ENCODE measurements at places on chromosomes 11 and 22. TPM values are rescaled to one million over a fixed set of nuclear protein-coding genes. Genes with fewer than 3 reads are reported as not detected.

GRCh38 chr22:43974028-43974545 is 18.8 kb downstream of the SAMM50 start:
- H3K4me1 ChIP-seq: no peaks in the 10 kb centered on the region
- no peaks in the 10 kb centered on the region for H3K27me3 ChIP-seq
- peaks cover 46% of the 10 kb centered on the region for H3K36me3 ChIP-seq
- no peak overlapping the region for H3K4me3 ChIP-seq
- no peak for DNase-seq

DNA sequence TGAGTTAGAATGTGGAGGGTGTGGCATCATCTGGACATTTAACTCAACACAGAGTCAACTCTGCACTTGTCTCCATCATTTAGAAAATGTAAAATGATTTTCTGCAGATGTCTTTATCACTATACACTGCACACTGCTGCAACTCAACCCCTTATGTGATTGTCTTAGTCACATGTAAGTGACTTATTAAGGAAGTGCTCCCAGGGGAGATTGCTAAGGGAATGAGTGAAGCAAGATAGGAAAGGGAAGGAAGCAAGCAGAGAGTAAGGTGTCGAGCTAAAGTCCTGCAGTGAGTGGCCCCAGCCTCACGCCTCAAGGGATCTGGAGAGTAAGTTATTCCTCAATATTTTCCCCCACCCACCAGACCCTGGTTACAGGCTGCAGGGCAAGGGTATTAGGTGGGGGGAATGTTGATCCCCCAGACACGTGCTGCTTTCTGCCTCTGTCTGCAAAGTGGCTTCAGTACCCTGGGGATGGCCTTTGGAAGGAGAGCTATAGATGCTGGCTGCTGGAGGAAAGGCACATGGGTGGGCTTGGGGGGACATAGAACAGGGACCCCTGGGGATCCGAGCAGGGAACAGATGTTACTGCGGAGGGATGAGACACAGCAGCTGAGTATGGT is 7.2 kb upstream of the CBX6 start:
- no peak for DNase-seq
- no peaks in the 10 kb centered on the region for H3K36me3 ChIP-seq
- H3K4me3 ChIP-seq: no peak overlapping the region
- H3K4me1 ChIP-seq: peaks cover 24% of the 10 kb centered on the region
- H3K27ac ChIP-seq: no peak overlapping the region
- H3K27me3 ChIP-seq: peaks cover 15% of the 10 kb centered on the region

DNA sequence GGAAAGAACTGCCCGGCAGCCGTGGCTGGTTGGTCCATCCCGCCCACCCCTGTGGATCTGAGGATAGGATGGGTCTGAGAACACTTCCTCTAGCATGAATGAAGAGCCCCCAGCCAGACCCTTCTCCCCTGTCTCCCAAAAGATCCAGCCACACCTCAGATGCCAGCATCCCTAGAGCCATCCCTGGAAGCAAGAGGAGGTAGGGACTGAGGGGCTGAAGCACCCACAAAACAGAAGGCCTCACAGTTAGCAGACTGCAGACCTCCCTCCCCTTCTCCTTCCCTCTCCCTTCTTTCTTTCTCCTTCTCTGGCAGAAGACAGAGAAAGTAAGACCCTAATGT is 1.7 kb downstream of the NRXN2 start:
- H3K27ac ChIP-seq: no peak overlapping the region
- peaks cover under 1% of the 10 kb centered on the region for H3K36me3 ChIP-seq
- no peak overlapping the region for H3K4me3 ChIP-seq
- H3K4me1 ChIP-seq: peaks cover 24% of the 10 kb centered on the region
- no peak for DNase-seq
- H3K27me3 ChIP-seq: no peaks in the 10 kb centered on the region

- no peak overlapping the region for H3K4me3 ChIP-seq
- no peaks in the 10 kb centered on the region for H3K4me1 ChIP-seq
- H3K27me3 ChIP-seq: peaks cover 8% of the 10 kb centered on the region
- H3K27ac ChIP-seq: no peak overlapping the region
- DNase-seq: no peak
- H3K36me3 ChIP-seq: no peaks in the 10 kb centered on the region
These were observed 10.5 kb downstream of the SYNGR1 start for GRCh38 chr22:39360242-39360641.

- no peak for DNase-seq
- no peaks in the 10 kb centered on the region for H3K36me3 ChIP-seq
- H3K4me1 ChIP-seq: no peaks in the 10 kb centered on the region
- H3K27ac ChIP-seq: no peak overlapping the region
- peaks cover 71% of the 10 kb centered on the region for H3K27me3 ChIP-seq
These were observed 96.5 kb upstream of the PRR5 start for GRCh38 chr22:44605486-44605885.

- H3K4me3 ChIP-seq: no peak overlapping the region
- no peak for DNase-seq
- no peak overlapping the region for H3K27ac ChIP-seq
- no peaks in the 10 kb centered on the region for H3K4me1 ChIP-seq
These were observed 88.4 kb downstream of the PAX6 start for GRCh38 chr11:31722754-31723153.

The KCTD14 gene
- total RNA-seq: 0.30 TPM

GRCh38 chr11:129702410-129703398 is 112.9 kb upstream of the TMEM45B start:
- no peaks in the 10 kb centered on the region for H3K4me1 ChIP-seq
- H3K27ac ChIP-seq: no peak overlapping the region
- DNase-seq: no peak

GRCh38 chr11:34669458-34669857 is 48.6 kb downstream of the EHF start:
- no peak for DNase-seq
- no peak overlapping the region for H3K4me3 ChIP-seq
- H3K27ac ChIP-seq: no peak overlapping the region
- H3K36me3 ChIP-seq: no peaks in the 10 kb centered on the region
- no peaks in the 10 kb centered on the region for H3K27me3 ChIP-seq

GRCh38 chr11:61512435-61512834 is 3.9 kb downstream of the LRRC10B start:
- peaks cover 2% of the 10 kb centered on the region for H3K27me3 ChIP-seq
- no peak overlapping the region for H3K4me3 ChIP-seq
- no peaks in the 10 kb centered on the region for H3K4me1 ChIP-seq
- no peak overlapping the region for H3K27ac ChIP-seq
- no peak for DNase-seq

- H3K36me3 ChIP-seq: no peaks in the 10 kb centered on the region
These were observed 3.9 kb downstream of the DBX1 start for GRCh38 chr11:20156280-20156875.

- H3K27me3 ChIP-seq: no peaks in the 10 kb centered on the region
- no peak overlapping the region for H3K27ac ChIP-seq
- no peaks in the 10 kb centered on the region for H3K4me1 ChIP-seq
- H3K36me3 ChIP-seq: no peaks in the 10 kb centered on the region
- H3K4me3 ChIP-seq: no peak overlapping the region
These were observed 133.9 kb downstream of the FANCF start for GRCh38 chr11:22491555-22492225.

- H3K4me3 ChIP-seq: no peak overlapping the region
- no peak overlapping the region for H3K27ac ChIP-seq
- DNase-seq: no peak
- peaks cover 11% of the 10 kb centered on the region for H3K27me3 ChIP-seq
- no peaks in the 10 kb centered on the region for H3K36me3 ChIP-seq
These were observed 53.2 kb upstream of the AMPD3 start for GRCh38 chr11:10401696-10402392.

The VPREB1 gene
- total RNA-seq: not detected

The MS4A2 gene
- 0.19 TPM for total RNA-seq

- no peaks in the 10 kb centered on the region for H3K4me1 ChIP-seq
- H3K27me3 ChIP-seq: no peaks in the 10 kb centered on the region
- no peak for DNase-seq
- no peaks in the 10 kb centered on the region for H3K36me3 ChIP-seq
- no peak overlapping the region for H3K4me3 ChIP-seq
These were observed 210.8 kb downstream of the PGR start for GRCh38 chr11:100918551-100919500.

DNA sequence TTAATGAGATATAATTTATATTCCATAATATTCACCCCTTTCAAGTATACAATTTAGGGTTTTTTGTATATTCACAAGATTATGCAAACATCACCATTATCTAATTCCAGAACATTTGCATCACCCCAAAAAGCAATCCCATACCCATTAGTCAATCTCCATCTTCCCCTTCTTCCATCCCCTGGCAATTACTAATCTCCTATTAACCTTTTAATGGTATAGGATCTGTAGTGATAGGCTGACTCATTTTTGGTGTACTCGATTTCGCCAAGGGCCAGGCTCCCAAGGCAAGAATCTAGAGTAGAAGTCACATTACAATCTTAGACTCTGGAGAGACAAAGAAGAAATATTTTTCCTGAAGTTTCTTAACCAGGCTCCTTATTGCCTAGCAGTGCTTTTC is 113.4 kb downstream of the GAB2 start:
- H3K4me3 ChIP-seq: no peak overlapping the region
- no peaks in the 10 kb centered on the region for H3K36me3 ChIP-seq
- no peak overlapping the region for H3K27ac ChIP-seq
- no peaks in the 10 kb centered on the region for H3K27me3 ChIP-seq
- no peaks in the 10 kb centered on the region for H3K4me1 ChIP-seq

DNA sequence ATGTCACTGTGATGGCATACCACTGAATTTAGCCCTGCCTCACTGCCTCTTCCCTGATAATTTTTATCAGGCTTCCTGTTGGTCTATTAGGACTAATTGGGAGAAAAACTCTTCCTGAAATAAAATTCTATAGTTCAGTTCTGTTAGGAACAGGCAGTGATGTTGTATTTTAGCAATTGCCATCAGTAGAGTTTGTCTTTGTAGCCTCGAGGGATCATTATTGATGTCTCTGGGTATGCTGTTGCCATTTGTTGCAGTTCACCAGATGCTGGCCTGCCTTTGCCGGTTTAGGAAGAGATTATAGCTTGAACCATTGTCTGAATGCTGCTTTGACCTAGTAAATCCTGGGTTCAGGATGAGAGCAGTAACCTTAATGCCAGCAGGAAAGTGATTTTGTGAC is 41.0 kb downstream of the KDM2A start:
- no peak overlapping the region for H3K4me3 ChIP-seq
- no peaks in the 10 kb centered on the region for H3K36me3 ChIP-seq
- no peak for DNase-seq

DNA sequence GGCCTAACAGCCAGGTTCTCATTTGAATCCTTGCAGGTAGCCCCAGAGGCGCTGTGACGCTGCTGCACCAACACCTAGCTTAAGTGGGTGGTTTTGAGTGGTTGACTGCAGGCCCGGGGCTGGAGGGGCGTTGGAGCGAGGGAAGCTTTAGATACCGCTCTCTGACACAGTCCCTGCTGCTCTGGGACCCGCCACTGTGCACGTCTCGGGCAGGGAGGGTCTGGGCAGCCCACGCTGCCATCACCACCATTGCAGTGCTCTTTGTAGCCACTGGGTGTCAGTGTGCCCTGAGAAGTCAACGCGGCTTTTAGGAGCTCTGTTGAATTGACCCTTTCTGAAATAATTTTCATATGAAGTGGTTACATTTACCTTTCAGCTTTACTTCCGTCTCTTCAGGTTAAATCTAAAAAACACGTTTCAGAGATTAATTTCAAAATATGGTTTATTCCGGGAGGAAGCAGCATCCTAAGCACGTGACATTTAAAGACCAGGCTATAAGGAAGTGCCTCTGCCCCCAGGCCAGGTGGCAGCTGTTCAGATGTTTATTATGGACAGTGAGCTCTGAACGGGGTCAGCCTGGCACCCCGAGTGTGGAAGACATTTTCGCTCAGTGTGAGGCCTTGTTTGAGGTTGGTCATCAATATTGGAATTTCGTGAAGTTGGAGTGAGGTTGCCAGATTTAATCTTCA is 30.9 kb upstream of the PARVB start:
- H3K4me1 ChIP-seq: peaks cover 28% of the 10 kb centered on the region
- peaks cover 53% of the 10 kb centered on the region for H3K36me3 ChIP-seq
- H3K27ac ChIP-seq: no peak overlapping the region
- no peaks in the 10 kb centered on the region for H3K27me3 ChIP-seq
- DNase-seq: peak; percentile 51
- no peak overlapping the region for H3K4me3 ChIP-seq

GRCh38 chr22:39236321-39237317 is 8.2 kb downstream of the PDGFB start:
- peak; percentile 56 for DNase-seq
- peaks cover 49% of the 10 kb centered on the region for H3K27me3 ChIP-seq
- no peak overlapping the region for H3K27ac ChIP-seq
- peak overlapping the region; percentile 13 for H3K4me3 ChIP-seq

DNA sequence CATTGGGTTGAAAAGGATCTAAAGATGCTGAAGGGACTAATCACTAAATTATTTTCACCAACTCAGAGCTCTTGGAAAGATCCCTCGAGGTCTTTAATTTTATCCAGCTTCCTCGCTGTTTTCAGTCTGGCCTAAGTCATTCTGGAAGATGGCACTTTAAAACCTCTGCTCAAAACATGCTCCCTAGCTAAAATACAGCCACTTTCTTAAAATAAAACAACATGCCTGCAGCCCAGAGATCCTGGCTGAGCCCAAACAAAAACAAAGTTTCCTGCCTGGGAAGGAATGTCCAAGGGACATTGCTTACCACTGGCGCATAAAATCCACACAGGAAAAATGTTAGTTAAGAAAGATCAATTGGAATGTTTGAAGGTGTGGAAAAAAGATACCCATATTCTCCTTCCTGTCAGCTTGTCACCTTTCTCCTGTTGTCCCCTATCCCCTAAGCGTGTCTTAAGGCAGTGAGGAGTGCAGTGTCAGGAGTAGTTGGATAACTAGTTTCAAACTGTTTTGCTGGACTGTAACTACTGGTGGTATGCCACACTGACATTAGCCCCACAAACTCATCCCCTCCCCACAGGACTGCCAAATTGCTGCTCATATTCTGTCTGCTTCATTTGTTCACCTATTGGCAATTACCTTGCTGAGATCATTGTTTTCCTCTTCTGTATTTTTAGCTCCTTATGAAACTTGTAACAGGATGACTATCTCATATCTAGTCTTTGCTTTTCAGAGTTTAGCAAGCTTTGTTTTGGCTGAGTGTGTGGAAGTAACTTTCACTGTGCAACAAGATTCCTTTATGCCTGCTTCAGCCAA is 108.3 kb upstream of the SESN3 start:
- H3K27ac ChIP-seq: no peak overlapping the region
- H3K4me3 ChIP-seq: no peak overlapping the region
- no peak for DNase-seq
- H3K27me3 ChIP-seq: no peaks in the 10 kb centered on the region
- no peaks in the 10 kb centered on the region for H3K36me3 ChIP-seq

DNA sequence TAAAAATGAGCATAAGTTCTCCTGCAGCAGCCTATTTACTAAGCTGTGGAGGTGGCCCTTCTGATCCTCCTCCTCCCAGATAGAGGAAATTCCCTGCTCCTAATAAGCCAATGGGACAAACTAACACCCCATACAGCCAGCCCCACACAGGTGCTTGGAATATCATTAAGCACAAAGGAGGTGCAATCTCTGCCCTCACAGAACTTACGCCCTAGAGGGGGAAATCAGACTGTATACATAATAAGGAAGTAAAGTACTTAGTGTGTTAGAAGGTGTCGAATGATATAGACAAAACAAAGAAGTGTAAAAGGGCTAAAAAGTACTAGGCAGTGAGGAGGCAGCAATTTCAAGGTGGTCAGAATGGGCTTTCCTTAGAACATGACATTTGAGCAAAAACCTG is 5.8 kb downstream of the MS4A12 start:
- H3K4me3 ChIP-seq: no peak overlapping the region
- no peaks in the 10 kb centered on the region for H3K36me3 ChIP-seq
- H3K27me3 ChIP-seq: no peaks in the 10 kb centered on the region
